ENCODE measurements at places on chromosomes 3 and 15. TPM values are rescaled to one million over a fixed set of nuclear protein-coding genes. Genes with fewer than 3 reads are reported as not detected.
A peak's percentile ranks its signal among the peaks of the same experiment; 100 is the strongest.

GRCh38 chr3:32703491-32703972 is 18.5 kb downstream of the CNOT10 start:
- peaks cover 25% of the 10 kb centered on the region for H3K4me1 ChIP-seq
- no peaks in the 10 kb centered on the region for H3K36me3 ChIP-seq
- no peak overlapping the region for H3K27ac ChIP-seq
- no peak overlapping the region for H3K4me3 ChIP-seq
- no peak for DNase-seq

DNA sequence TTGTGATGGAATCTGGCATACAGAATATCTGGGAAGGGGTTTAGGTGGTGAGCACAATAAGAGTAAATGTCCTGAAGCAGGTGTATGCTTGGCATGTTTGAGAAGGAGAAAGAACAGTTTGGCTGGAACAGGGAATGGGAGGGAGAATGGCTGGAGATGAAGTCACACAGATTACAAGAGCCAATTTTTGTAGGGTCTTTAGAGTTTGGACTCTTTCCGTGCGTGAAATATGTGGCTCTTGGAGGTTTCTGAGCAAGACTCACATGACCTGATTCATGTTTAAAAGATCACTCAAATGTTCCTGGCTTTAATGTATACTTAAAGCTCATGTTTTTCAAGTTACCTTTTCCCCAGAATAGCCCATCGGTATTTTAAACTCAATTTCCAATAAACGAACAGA is 32.8 kb downstream of the SPRED1 start:
- H3K36me3 ChIP-seq, result no peaks in the 10 kb centered on the region
- H3K27ac ChIP-seq, result no peak overlapping the region
- H3K4me3 ChIP-seq, result no peak overlapping the region
- no peaks in the 10 kb centered on the region for H3K4me1 ChIP-seq
- DNase-seq, result no peak
- H3K27me3 ChIP-seq, result no peaks in the 10 kb centered on the region

- no peaks in the 10 kb centered on the region for H3K4me1 ChIP-seq
- DNase-seq, result no peak
- no peaks in the 10 kb centered on the region for H3K36me3 ChIP-seq
- no peaks in the 10 kb centered on the region for H3K27me3 ChIP-seq
- no peak overlapping the region for H3K4me3 ChIP-seq
Measured at GRCh38 chr15:87633525-87633924, 623.0 kb downstream of the NTRK3 start.

DNA sequence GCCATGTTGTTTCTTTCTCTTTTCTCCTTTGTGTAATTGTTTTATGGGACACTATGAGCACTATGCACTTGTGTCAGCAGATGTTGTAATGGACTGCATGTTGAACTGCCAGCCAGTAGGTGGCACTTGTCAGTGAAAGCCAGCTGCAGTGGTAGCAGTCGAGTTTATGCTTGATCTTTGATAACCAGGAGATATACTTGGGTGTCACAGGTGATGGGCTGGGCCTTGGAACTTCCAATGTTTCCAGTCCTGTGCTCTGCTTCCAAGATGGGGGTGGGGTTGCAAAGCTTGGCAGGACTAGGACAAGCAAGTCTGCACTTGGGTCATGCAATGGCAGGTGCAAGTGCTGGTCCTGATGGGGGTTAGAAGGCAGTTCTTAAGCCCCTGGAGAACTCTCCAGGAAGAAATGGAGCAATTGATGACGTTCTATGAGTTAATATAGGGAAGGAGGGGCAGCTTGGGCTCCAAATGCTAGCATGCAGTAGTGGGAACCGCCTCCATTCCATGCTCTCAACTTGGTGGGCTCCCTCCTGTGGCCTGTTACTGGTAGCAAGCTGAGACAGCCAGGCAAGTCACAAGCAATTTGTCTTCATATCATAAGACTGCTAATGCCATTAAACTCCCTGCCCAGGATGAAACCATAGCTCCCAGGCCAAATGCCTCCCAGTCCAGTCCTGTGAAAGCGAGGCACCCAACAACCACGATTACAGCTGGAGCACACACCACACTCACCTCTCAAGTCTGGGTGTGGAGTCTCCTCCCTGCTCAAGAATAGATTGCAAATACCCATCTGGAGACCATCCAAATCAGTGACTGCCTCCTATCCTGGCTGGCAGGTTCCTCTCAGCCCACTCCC is 287.2 kb downstream of the CGGBP1 start:
- peak; percentile 32 for DNase-seq
- no peak overlapping the region for H3K27ac ChIP-seq
- no peak overlapping the region for H3K4me3 ChIP-seq
- H3K4me1 ChIP-seq, result no peaks in the 10 kb centered on the region

The MST1R gene
- total RNA-seq, result 1.3 TPM
